ENCODE measurements at places on chromosomes 16 and 17.

GRCh38 chr17:28873839-28874238 lies 19.0 kb downstream of the ERAL1 start:
- DNase-seq: no peak

DNA sequence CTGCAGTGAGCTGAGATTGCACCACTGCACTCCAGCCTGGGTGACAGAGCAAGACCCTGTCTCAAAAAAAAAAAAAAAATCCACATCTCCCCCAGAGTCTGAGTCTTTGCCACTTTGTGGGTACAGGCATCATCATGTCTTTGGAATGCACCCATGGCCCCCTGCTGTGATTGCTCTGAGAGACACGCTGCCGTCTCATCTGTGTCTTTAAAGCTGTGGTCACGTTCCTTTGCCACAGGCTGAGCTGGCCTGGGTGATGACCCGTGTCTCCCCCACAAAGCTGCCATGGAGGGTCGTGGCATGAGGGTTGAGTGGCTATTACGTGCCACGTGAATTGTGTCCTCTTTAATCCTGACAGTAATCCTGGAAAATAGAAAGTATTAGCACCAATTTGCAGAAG lies 20.2 kb downstream of the CRISPLD2 start:
- DNase-seq: no peak

GRCh38 chr17:36932694-36933511 lies 4.4 kb upstream of the LHX1 start:
- no peak for DNase-seq

DNA sequence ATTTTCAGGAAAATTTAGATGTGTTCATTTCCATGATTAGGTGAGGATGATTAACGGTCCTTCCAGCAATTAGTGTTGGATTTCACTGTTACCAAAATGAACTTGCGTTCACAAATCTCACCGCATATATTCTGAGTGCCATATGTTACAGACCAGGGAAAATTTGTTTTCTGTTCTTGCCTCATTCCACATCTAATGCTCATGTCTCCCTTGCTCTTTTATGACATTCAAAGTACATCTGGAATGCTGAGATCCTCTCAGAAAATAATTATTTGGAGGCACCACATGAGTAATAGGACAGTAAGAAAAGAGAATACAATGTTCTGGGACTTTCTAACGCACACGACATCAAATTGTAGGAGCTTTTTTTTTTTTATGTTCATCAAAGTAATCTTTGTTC lies 406.5 kb downstream of the SHISA9 start:
- no peak for DNase-seq

DNA sequence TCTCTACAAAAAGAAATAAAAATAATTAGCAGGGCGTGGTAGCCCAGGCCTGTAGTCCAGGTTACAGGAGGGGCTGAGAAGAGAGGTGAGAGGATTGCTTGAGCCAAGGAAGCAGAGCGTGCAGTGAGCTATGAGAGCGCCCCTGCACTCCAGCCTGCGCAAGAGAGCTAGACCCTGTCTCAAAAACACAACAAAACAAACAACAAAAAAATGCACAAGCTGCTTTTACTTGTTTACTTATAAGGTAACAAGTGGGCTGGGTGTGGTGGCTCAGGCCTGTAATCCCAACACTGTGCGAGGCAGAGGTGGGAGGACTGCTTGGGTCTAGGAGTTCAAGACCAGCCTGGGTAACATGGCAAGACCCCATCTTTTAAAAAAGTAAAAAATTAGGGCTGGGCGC lies 1.7 kb downstream of the CYTH1 start:
- no peak for DNase-seq
